Posterior cingulate gyrus (tissue), 11 donors: ENCODE measurements at places on chromosomes 12 and 14.

DNA sequence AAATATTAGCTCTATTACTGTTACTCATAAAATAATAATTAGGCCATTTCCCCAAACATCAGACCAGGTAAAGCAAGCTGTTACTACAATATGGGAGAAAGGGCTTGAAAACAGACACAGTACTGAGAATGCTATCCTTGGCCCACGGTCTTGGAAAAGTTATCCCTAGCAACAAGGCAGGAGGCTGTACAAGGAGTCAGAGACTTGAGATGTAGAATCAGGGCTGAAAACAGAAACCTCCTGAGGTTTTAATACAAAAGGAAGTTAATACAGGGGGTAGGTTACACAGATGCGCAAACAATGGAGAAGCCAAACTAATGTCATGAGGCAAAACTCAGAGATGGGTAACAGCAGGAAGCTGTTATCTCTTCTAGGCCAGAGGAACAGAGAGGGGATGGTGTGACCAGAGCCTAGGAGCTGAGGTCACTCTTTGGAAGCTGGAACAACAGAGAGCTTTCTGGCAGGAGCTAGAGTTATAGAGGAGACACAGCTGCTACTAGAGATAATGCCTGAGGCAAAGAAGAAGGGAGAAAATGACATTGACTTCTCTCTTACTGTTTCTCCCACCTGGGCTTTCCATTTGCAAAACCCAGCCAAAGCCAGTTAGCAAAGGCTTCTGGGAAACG, 248.8 kb downstream of the SUDS3 start:
- no peak for DNase-seq

DNA sequence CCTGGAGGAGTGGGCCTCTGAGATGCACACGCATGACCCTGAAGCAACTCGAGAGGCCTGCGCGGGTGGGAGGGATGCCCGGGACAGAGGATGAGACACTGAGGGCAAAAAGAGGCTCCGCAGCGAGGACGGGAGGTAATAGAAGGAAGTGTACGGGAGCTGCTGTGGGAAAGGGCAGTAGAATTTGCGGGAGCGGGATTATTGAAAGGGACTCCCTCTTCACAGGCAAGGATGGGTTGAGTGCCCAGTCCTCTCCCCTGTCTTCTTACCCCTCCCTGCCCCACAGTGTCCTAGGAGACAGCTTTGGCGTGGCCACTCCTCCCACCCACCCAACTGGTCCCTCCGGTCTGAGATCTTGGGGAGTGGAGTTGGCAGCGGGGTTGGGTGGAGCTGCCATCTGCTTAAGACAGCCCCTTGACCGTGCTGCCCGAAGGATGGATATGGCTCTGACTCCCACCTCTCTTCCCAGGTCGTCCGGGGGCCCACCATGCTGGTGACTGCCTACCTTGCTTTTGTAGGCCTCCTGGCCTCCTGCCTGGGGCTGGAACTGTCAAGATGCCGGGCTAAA, 15.7 kb upstream of the ESPL1 start:
- DNase-seq: peak; percentile 82

DNA sequence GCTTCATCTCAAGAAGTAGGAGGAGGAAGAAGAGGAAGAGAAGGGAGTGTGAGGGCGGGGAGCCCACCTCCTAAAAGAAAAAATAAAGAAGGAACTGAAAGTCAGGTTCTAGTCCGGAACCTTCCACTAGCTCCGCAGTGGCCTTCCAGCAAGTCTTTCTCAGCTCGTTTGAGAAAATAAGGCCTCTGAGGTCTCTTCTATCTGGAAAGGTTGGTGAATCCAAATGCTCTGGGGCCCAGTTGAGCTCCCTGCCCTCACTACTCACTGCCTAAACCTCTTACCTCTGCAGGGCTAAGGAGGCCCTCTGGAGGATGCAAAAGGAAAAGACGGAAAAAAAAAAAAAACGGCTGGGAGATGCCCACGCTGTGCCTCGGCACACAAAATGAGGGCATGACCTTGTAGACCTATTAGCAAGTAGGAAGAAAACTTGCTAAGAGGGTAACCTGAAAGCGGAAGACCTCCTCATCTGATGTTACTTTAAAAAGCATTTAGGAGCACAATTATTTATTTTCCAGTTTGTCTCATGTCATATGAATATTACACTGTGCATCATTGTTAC, 35.9 kb downstream of the FBLN5 start:
- no peak for DNase-seq

- DNase-seq: no peak
Measured at GRCh38 chr14:103854822-103855733, 7.7 kb upstream of the PPP1R13B start.

- no peak for DNase-seq
Measured at GRCh38 chr12:51897181-51897580, 9.3 kb downstream of the ANKRD33 start.

- DNase-seq: no peak
Measured at GRCh38 chr12:69843608-69844007, 18.6 kb downstream of the MYRFL start.

GRCh38 chr14:31307198-31307597, 99.6 kb upstream of the HECTD1 start:
- DNase-seq: no peak

DNA sequence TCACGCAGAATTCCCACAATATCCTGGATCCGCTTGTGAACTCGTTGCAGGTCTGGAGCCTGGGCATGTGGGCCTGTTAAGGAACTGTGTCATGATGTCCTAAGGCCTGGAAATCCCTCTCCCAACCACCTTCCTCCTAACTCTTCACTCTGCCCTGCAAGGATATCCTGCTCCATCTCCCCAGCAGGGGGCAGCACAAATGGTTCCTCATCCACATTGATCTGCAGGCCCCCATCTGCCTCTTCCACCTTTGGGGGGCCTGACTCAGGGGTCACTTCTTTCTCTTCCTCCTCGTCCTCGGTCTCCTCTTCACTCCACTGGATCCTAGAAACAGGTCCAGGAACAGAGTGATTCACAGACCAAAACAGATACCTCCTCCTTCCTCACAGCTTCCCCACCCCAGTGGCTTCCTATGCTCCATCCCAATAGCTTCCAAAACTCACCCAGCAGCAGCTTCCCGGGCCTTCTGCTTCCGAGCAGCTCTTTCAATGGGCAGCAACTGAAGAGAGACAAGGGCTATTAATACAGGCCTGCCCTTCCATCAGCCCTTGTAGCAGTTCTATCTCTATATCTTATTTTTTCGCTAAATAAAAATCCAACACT, 4.5 kb downstream of the NOP2 start:
- DNase-seq: no peak

GRCh38 chr12:132554845-132555630, 55.3 kb downstream of the LRCOL1 start:
- no peak for DNase-seq

DNA sequence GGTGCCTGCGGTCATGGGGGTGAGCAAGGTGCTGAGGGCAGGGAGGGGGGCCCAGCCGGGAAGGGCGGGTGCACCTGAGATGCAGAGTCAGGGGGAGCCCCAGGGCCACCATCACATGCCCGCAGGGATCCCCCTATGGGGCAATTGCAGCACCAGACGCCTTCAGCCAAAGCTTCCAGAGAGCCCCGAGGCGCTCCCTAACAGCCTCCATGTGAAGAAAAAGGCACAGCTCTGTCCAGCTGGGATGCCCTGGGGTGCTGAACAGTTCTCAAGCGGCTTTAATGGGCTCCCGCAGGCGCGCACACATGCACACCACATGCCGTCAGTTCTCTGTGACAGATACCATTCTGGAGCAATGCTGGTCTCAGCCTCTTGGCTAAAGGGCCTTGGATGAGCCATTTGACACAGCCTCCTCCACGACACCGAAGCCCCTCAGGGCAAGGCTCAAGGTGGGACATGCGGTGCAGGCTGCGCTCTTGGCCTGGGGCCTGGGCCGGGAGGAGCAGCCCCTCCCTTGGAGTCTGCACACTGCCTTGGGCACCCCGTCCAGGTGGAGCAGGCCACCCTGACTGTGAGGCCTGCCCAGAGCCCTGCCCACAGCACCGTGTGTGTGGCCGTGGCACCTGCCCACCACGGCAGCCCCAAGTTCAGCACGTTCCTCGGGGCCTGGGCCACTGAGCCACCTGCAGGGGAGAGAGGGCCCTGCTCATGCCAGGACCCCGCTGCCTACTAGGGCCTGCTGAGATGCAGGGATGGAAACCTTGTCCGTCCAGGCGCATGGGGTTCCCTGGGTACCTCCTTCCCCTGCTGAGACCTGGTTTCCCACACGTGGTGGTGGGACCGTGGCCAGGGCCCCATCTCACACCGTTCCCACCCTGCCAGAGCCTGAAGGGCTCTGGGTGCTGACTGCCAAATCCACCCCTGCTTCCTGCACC, 7.7 kb downstream of the XRCC3 start:
- peak; percentile 67 for DNase-seq

DNA sequence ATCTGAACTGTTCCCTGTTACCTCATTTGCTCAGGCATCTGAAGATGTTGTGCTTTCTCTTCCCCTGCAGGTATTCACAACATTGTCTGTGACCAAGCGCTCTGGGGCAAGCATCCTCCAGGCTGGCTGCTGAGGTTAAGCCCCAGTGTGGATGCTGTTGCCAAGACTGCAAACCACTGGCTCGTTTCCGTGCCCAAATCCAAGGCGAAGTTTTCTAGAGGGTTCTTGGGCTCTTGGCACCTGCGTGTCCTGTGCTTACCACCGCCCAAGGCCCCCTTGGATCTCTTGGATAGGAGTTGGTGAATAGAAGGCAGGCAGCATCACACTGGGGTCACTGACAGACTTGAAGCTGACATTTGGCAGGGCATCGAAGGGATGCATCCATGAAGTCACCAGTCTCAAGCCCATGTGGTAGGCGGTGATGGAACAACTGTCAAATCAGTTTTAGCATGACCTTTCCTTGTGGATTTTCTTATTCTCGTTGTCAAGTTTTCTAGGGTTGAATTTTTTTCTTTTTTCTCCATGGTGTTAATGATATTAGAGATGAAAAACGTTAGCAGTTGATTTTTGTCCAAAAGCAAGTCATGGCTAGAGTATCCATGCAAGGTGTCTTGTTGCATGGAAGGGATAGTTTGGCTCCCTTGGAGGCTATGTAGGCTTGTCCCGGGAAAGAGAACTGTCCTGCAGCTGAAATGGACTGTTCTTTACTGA, 44.9 kb downstream of the EID3 start:
- DNase-seq: no peak

DNA sequence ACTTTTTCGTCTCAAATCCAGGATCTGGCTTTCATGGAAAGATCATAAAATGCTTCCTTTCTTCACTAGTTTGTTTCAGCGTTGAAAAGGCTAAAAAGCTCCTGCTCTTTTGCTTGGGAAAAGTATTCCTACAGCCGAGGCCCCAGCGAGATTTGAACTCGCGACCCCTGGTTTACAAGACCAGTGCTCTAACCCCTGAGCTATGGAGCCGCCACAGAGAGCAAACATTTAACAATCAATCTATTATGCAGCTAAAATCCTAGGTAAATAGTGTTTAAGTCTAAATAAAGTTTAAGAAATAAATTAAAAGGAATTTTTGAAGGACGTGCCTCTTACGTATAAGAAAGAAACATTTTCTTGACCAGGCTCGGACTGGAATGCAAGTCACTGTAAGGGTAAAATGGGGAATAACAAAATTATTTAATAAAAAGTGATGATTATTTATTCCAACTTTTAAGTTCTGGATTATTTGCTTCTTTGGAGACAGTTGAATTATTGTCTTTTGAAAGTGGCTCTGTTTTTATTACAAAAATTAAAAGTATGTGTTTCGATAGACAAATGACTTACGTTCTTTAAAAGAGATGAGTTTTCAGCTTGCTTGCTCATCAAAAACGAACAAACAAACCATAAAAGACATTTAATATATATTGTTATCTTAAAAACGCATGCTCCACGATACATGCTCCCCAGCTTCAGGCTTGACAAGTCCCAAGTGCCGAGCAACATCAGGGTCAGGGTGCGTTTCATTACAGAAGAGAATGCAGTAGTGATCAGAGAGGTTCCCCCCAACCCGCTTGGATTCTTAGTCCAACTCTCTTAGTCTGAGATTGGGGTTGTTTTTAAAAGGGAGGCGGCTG, 10.2 kb downstream of the OR6S1 start:
- peak; percentile 48 for DNase-seq

- no peak for DNase-seq
Measured at GRCh38 chr14:96851694-96852381, 54.7 kb downstream of the VRK1 start.

- no peak for DNase-seq
Measured at GRCh38 chr12:2240390-2240789, 187.6 kb downstream of the CACNA1C start.

GRCh38 chr14:36659010-36659821, 2.4 kb upstream of the PAX9 start:
- DNase-seq: no peak
